ENCODE measurements at places on chromosomes 5 and 9.

- no peak for DNase-seq
Measured at GRCh38 chr5:132265336-132266030, 8.0 kb downstream of the PDLIM4 start.

- DNase-seq: no peak
Measured at GRCh38 chr9:21266733-21267484, 27.1 kb upstream of the IFNA14 start.

- DNase-seq: no peak
Measured at GRCh38 chr9:36881743-36882441, 152.2 kb downstream of the PAX5 start.

- no peak for DNase-seq
Measured at GRCh38 chr9:124454791-124455443, 4.7 kb downstream of the ADGRD2 start.

DNA sequence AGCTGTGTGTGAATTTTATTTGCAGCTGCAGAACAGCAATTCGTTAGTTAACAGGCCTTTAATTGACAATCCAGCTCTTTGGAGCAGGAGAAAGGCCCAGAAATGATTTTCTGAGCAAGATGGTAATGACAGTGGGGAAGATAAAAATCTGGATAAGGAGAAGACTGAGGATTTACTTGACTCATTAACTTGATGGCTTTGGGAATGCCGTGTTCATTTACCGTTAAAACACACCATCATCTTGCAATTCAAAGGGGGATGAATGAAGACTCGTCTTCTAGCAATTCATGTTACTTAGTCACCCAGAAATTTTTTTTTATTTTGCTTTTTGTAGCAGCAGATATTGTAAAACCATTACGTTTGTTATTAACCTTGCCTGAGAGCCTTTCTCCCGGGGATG is 52.0 kb downstream of the PTTG1 start:
- DNase-seq: no peak

DNA sequence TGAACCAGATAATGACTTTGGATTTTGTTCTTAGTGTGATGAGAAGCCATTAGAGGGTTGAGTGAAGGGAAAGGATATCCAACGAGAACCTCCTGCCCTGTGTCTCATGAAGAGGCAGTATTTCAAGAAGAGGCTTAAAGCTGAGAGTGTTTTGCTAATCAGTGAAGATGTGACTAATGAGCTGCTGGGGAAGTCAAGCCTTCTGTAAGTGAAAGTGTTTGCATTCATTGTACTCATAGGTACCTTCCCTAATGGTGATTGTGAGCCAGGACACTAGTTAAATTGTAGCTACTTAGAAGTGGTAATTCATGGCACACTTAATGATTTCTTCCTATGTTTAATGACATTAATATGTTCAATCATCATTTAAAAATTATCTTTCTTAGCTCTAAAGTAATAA is 23.7 kb downstream of the PIP5K1B start:
- no peak for DNase-seq

DNA sequence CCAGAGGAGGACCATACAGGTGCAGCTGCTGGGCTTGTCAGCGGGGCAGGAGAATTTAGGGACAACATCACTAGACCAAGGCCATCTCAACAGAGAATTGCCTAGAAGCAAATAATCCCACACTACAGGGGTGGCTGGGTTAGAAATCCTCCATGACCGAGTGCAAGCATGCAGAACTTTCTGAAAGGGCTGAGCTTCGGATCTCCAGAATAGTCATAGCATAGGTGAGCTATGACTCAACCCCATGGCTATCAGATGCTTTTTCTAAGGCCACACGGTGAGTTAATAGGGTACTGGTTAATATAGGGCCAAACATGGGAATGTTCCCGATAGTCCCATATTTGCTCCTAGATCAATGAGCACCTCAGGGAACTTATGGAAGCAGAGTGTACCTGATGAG is 4.2 kb downstream of the KCNIP1 start:
- no peak for DNase-seq

DNA sequence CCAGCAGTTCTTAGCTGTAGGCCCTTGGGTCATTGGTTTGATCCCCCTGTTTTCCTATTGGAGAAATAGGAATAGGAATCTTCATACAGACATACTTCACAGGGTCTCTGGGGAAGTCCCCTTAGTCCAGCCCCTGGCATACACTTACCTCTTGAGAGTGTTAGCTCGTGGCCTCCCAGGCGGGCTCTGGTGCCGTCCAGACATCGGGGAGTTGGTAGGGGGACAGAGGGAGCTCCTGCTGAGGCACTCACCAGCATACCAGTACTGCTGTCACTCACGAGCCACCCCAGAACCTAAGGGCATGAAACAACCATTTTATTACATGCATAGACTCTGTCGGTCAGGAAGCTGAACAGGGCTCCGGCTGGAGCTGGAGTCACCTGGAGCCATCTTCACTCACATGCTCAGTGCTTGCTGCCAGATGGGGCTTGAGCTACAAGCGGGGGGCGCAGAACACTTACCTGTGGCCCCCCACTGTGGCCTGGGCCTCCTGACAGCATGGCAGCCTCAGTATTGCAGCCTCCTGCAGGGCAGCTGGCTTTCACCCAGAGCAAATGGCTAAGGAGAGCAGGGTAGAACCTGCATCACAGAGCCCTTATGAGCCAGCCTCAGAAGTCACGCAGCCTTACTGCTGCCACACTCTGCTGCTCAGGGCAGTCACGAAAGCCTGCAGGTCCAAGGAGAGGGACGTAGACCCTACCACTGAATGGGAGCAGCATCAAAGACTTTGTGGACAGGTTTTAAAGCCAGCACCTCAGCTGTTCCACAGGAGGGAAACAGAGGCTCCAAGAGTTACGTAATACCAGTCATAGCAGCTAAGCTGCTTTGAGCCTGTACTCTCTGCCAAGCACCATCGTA is 58.3 kb upstream of the ANGPTL2 start:
- no peak for DNase-seq

GRCh38 chr9:113154471-113154870 is 3.7 kb downstream of the SLC31A2 start:
- no peak for DNase-seq

DNA sequence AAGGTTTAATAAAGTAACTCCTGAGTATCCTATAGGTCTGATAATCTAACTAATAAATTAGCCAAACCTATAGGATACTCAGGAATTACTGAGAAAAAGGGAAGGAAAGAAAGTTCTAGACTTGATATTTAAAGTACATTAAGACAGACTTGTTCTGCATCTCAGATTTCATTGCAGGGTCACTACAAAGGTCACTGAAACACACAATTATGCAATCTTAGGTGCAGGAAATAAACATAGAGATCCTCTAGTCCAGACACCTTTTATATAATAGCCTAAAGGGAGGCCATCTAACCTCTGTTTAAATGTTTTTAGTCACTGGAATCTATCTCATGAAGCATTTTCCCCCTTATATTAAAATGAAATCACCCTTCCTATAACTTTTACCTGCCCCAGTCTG is 1215.7 kb downstream of the MAT2B start:
- DNase-seq: no peak

- no peak for DNase-seq
Measured at GRCh38 chr5:157710882-157711281, 20.3 kb upstream of the THG1L start.

All from Jurkat, Clone E6-1 (cell line).